ENCODE measurements at places on chromosomes 1 and 21.

- DNase-seq, result no peak
Measured at GRCh38 chr1:191536791-191537429, 621.4 kb upstream of the RGS18 start.

- DNase-seq, result no peak
Measured at GRCh38 chr1:89823679-89824292, 3.0 kb downstream of the LRRC8D start.

- DNase-seq, result no peak
Measured at GRCh38 chr1:28902738-28903137, 11.6 kb upstream of the EPB41 start.

DNA sequence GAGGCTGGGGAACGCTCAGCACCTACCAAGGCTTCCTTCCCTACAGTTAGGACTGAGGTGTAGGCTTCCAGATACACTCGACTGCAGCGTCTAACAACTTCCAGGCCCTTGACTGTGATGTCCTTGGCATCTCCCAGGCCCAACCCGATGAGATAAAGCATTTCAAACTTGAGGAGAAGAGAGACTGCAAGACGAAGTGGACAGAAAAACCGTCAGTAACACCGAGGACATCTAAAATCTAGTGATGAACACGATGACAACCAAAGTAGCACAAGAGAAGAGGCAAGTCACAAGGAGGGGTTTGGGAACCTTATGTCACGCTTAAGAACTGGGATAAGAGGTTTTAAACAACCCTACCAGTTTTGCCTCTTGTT is 314 bp downstream of the DPH5 start:
- DNase-seq, result no peak

- no peak for DNase-seq
Measured at GRCh38 chr1:112558634-112559033, 49.9 kb downstream of the WNT2B start.

DNA sequence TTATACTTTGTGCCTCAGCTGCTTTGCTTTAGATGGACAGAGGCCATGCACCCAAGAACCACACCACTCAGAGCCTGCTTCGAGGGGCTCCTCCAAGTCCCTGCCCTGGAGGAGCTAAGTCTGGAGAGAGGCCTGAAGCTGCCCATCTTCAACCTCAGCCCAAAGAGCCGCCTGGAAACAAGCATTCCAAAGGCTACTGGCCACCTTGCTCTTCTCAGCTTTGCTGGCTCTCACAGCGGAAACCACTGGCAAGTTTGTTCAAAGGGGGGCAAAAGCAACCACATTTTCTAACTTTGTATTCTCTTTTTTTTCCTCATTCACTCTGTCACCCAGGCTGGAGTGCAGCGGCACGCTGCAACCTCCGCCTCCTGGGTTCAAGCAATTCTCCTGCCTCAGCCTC is 23.2 kb downstream of the VPS26C start:
- DNase-seq, result no peak

- no peak for DNase-seq
Measured at GRCh38 chr1:84887261-84887934, 5.6 kb downstream of the LPAR3 start.

- no peak for DNase-seq
Measured at GRCh38 chr1:159705251-159705903, 9.0 kb downstream of the CRP start.

DNA sequence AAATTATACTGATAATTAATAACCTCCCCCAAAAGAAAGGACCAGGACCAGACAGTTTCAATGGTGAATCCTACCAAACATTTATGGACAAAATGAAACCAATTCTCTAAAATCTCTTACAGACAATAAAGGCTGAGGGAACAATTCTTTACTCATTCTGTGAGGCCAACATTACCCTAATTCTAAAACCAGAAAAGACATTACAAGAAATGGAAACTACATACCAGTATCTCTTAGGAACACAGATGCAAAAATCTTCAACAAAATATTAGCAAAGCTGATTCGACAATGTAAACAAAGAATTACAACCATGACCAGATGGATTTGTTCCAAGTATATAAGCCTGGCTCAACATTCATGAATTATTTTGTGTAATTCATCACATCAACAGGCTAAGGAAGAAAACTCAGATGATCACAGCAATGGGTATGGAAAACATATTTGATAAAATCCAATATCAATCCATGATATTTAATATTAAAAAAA is 8.6 kb downstream of the TMED5 start:
- no peak for DNase-seq

GRCh38 chr1:200369706-200370105 is 40.1 kb downstream of the ZNF281 start:
- DNase-seq, result no peak

DNA sequence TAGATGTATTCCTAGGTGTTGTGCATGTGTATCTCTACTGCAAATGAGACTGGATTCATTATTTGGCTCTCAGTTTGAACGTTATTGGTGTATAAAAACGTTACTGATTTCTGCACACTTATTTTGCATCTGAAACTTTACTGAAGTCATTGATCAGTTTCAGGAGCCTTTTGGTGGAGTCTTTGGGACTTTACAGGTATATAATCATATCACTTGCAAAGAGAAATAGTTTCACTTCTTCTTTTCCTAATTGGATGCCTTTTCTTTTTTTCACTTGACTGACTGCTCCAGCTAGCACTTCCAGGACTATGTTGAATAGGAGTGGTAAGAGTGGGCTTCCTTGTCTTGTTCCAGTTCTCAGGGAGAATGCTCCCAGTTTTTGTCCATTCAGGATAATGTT is 252.2 kb downstream of the SMYD3 start:
- DNase-seq, result no peak

- DNase-seq, result no peak
Measured at GRCh38 chr1:203993256-203993655, 79.7 kb upstream of the SOX13 start.

GRCh38 chr1:45785583-45785982 is 17.8 kb upstream of the MAST2 start:
- DNase-seq, result no peak

GRCh38 chr1:234858722-234859121 is 248.7 kb upstream of the IRF2BP2 start:
- DNase-seq, result no peak

DNA sequence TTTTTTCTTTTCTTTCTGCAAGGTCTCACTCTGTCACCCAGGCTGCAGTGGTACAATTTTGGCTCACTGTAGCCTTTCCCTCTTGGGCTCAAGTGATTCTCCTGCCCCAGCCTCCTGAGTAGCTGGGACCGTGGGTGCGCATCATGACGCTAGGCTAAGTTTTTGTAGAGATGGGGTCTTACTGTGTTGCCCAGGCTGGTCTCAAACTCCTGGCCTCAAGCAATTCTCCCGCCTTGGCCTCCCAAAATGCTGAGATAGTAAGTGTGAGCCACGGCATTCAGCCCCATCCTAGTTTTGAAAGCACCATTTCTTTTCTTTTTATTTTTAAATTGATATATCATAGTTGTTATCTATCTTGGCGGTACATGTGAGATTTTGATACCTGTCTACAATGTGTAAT is 140.6 kb downstream of the GALNT2 start:
- DNase-seq, result no peak

DNA sequence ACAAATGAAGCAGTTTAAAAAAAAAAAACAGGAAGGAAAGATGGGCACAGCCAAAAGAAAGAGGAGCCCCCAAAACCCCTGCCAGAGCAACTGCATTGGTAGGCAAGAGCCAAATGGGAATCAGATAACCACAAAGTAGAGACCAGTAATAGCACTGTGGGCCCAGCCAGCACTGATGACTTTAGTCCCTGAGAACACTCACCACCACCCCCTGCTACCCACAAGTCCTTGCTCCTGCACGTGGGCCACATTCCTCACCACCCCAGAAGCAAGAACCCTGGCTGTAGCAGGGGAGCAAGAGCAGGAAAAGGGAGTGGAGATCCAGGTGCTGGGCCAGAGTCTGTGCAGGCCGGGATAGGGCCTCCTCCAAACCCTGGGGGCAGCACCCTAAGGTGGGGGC is 86.1 kb downstream of the RRAGC start:
- DNase-seq, result no peak

DNA sequence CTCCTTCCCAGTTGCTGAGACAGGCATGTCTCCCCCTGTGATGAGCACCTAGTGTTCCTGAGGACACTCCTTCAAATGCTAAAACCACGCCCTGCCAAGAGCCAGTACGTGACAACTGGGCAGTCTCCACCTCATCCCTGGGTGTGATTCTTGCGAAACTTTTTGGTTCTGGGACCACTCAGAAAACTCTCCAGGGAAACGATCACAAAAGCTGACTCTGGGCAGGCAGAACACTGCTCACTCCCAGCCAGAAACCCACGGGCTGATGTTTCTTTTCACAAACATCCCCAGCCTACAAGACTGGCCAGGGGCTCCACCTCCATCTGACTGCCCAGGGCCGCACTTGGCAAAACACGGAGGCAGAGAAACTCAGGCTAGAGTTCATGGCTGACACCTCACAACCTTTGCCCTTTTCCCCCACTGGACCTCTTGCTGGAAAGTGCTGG is 24.4 kb downstream of the DHRS3 start:
- no peak for DNase-seq

DNA sequence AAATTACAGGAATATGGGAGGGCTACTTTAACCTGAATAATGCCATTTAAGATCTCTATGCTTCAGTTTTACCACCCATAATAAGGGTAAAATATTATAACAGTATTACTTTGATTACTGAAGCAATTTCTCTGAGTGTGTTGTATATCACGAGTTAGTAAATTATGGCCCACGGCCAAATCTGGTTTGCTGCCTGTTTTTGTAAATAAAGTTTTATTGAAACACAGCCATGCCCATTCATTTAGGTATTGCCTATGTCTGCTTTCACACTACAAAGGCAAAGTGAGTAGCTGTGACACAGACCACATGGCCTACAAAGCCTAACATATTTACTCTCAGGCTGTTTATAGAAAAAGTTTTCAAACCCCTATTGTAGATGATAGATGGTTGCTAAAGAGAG is 156.8 kb downstream of the CDC42BPA start:
- DNase-seq, result no peak

GRCh38 chr1:236992449-236992848 is 11.8 kb downstream of the MT1HL1 start:
- no peak for DNase-seq

- no peak for DNase-seq
Measured at GRCh38 chr1:180536821-180537372, 21.9 kb upstream of the OVAAL start.

- DNase-seq, result no peak
Measured at GRCh38 chr1:232542633-232543593, 87.0 kb downstream of the SIPA1L2 start.

GRCh38 chr1:222654849-222655248 is 37.0 kb downstream of the MIA3 start:
- no peak for DNase-seq

DNA sequence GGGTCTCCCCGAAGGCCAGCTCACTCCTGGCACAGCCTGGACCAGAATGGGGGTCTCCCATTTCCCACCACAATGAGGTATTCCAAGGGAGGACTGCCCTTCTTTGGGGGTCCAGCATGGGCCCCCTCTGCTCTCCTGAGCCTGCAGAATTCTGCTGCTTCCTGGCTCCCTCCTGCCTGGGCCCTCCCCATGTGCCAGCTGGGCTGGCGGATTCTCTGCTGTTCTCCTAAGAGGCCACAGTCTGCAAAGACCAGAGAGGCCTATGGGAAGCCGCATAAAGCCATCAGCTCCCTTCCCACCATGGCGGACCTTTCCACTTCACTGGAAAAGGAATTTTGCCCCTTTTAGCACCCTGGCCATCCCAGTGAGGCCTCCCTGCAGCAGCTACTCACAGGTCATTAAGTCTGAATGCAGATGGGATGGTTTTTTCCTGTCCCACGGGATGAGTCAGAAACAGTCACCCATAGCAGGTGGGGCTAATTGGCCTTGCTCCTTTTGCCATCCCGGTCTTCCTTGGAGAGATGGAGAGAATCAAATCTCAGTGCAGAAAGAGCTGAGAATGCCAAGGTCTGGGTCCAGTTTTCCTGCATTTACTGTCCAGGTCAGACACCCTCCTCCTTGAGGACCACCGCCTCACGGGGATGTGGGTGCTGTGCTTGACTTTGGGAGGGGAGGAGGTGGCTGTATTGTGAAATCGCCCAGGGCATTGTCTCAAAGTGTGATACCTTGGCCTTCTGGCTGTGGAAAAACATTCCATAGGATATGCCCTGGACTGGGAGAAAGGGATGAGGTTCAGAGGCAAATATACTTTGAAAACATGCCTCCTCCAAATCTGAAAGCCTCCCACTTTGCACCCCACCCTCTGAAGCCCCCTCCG is 23.2 kb downstream of the MYBPH start:
- DNase-seq, result no peak

DNA sequence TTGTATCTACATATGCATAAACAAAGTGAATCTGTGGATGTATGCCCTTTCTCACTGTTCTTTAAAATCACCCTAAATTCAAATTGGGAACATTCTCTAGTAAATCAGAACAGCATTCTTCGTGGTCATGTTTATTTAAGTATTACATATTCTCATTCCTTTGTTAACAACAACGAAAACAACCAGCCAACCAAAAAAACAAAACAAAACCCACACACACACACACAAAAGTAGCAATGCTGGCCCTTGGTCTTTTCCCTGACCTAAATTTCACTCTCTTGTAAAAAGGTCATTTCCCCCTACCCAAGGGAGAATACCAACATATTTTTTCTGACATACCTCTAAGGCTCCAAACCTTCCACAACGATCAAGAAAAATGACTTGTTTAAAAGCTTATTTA is 102.6 kb downstream of the NRIP1 start:
- DNase-seq, result no peak

DNA sequence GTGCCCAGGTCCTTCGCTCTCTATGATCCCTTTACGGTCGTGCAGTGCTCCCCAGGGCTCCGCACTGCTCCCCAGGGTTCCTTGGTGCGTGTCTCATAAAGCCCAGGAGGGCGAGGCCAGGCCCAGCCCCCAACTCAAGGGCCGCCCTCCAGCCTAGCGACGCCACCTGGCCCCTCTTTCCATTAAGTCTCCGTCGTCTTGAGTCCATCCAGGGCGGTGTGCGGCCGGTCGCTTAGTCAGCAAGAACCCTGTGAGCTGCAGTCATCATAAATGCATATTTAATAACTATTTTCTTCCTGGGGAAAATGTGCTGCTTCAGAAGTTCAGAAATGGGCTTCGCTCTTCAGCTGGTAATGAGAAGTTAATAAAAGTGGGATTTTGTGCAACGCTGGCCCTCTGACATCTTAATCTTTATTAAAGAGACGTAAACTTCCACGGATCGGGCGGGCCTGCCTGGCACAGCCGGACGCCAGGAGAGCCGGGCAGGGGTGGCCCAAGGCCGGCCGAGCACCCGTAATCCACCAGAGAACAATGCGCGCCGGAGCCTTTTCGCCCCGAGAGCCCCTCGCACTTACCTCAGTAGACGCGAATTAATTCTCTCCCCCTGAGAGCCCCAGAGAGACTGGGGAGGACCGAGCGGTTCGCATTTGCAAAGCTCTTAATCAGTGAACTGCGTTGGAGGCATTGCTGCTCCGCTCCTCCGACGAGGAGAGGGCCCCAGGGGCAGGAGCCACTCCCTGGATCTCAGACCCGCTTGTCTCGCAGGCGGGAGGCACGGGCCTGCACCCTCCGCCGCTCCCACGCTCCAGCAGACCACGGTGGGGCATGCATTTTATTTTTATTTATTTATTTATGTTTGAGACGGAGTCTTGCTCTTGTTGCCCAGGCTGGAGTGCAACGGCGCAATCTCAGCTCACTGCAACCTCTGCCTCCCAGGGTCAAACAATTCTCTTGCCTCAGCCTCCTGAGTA is 188.3 kb upstream of the ARHGEF16 start:
- DNase-seq, result no peak

- DNase-seq, result no peak
Measured at GRCh38 chr1:45531873-45532272, 10.2 kb upstream of the PRDX1 start.
